ENCODE measurements at places on chromosomes 13 and 19. TPM values are rescaled to one million over a fixed set of nuclear protein-coding genes. Genes with fewer than 3 reads are reported as not detected.
A peak's percentile ranks its signal among the peaks of the same experiment; 100 is the strongest.

DNA sequence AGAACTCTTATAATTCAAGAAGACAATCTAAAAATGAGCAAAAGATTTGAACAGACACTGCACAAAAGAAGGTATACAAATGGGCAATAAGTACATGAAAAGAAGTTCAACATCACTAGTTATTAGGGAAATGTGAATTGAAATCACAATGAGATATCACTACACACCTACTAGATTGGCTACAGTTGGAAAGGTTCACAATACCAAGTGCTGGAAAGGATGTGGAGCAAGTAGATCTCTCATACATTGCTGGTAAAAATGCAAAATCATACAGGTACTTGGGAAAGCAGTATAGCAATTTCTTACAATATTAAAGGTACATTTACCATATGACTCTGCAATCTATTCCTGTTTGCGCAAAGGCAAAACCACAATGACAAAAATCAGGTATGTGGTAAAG is 145.7 kb downstream of the LHFPL6 start:
- DNase-seq = no peak

TLE2 gene
- 24.9 TPM for total RNA-seq

DMKN gene
- total RNA-seq = not detected

DNA sequence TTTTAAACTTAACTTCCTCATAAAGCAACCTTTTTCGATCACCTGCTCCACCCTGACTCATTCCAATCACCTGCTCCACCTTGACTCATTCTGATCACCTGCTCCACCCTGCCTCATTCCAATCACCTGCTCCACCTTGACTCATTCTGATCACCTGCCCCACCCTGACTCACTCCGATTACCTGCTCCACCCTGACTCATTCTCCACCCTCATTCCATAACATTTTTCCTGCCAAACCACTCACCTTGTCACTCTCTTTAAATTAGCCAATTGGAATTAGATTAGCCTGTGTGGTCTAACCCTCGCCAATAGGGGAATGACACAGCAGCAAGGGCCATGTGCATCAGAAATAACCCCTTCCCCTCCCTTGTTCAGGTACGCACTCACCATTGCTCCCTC is 31.9 kb upstream of the ZNF83 start:
- no peak for DNase-seq

- DNase-seq = peak; percentile 20
Observed at GRCh38 chr19:3866910-3867638, 1.8 kb downstream of the ZFR2 start.

CD177 gene
- 4.7 TPM for total RNA-seq

- no peak for DNase-seq
Observed at GRCh38 chr19:41563854-41564514, 12.0 kb upstream of the CEACAM21 start.

- no peak for DNase-seq
Observed at GRCh38 chr13:97945792-97946419, 7.6 kb upstream of the IPO5 start.

GRCh38 chr19:33150852-33151518 is 19.1 kb downstream of the WDR88 start:
- DNase-seq = no peak

- DNase-seq = peak; percentile 11
Observed at GRCh38 chr13:94416454-94417080, 62.9 kb downstream of the DCT start.

DNA sequence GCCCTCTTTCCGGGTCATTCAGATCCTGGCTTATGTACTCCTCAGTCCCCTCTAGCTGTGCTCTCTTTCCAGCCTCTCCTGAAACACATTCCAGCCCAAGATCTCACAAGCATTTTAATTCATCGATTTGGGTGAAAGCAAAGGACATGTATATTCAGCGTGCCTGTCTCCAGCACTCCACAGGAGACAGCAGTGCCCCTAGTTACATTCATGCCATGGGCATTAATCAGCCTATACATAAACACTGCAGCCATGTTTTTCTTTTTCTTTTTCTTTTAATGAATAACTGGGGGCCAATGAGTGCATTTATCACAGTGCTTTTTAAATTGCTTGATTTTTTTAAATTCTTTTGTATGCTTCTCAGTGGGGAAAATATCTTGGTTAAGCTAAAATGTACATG is 199.1 kb downstream of the DCT start:
- no peak for DNase-seq

TEX26 gene
- total RNA-seq = not detected

KCNC3 gene
- 0.76 TPM for total RNA-seq

DNA sequence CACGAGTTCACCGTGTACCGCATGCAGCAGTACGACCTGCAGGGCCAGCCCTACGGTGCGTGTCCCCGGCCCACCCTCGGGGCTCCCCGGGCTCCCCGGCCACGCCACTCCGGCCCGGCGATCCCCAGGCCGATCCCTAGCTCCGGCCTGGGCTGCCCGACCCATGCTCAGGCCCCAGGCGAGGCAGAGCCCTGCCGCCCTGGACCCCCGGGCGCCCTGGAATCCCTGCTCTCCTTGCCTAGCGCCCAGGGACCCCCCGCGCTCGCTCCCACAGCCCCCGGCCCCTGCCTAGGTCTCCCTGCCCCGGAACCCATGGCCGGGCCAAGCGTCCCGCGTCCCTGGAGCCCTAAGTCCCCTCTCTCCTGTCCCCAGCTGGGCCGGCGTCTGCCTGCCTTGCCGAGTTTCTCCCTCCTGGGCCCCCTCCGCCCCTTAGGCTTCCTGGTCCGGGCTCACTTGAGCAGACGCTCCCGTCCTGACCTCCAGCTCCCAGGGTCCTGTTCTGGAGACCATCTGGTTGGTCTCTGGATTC is 494 bp downstream of the NCLN start:
- DNase-seq = peak; percentile 22

GRCh38 chr19:3645726-3646125 is 19.1 kb upstream of the CACTIN start:
- no peak for DNase-seq

FGF14 gene
- 2.4 TPM for total RNA-seq

DNA sequence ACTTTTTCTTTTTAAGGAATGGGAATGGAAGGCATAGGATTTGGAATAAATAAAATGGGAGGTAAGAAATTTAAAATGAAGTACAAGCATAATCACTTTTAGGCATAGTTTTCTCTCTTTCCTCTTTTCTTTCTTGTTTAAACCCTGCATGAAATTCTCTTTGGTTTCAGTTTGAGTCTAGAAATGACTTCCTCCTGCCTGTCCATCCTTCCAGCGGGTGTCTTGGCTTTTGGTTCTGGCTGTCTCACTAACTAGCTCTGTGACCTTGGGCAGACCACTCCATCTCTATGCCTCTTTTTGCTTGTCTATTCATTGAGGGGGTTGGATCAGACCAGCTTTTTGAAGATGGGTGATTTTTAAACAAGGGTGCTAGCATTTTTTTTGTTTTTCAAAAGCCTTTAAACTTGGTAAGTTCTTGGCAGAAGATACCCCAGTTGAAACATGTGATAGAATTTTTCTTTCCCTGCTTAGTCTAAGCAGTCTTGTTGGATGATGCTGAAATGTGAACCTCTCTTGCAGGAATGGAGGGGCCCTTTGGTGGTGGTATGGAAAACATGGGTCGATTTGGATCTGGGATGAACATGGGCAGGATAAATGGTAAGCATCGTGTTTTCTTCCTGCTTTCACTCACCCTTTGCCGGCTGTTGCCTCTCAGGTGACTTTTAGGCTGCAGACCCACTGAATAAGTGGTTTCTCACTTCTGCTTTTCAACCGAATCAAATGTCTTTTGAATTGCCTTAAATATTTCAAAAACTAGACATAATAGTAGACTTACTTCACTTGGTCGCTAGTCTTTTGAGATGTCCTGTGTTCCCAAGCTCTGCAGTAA is 28.6 kb downstream of the PRAM1 start:
- no peak for DNase-seq

C19orf73 gene
- total RNA-seq = 0.25 TPM

DNA sequence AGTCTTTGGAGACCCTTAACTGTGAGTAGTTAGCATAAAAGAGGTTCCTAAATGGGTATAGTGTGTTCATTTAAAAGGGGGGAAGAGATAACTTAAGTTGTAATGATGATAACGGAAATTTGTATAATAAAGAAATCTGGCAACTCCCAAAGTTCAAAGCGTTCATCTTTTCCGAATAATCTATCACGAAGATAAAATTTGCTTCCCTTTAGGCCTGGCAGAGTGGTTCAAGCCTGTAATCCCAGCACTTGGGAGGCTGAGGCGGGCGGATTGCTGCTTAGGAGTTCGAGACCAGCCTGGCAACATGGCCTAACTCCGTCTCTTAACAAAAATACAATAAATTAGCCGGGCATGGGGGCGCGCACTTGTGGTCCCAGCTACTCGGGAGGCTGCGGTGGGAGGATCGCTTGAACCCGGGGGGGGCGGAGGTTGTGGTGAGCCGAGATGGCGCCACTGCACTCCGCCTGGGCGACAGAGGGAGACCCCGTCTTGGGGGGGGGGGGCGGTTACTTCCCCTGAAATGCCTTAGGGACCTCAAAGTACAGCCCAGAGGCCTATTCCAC is 934 bp downstream of the N4BP2L2 start:
- no peak for DNase-seq

GRCh38 chr13:65638572-65639168 is 1591.5 kb downstream of the PCDH9 start:
- peak; percentile 26 for DNase-seq

LSM4 gene
- total RNA-seq = 130 TPM

SYT5 gene
- under 0.01 TPM for total RNA-seq

Measured in dermis microvascular lymphatic vessel endothelial cell (primary cell).